ENCODE measurements at places on chromosomes 11 and 22.

- no peak for DNase-seq
Measured at GRCh38 chr11:28529046-28529445, 420.9 kb downstream of the METTL15 start.

DNA sequence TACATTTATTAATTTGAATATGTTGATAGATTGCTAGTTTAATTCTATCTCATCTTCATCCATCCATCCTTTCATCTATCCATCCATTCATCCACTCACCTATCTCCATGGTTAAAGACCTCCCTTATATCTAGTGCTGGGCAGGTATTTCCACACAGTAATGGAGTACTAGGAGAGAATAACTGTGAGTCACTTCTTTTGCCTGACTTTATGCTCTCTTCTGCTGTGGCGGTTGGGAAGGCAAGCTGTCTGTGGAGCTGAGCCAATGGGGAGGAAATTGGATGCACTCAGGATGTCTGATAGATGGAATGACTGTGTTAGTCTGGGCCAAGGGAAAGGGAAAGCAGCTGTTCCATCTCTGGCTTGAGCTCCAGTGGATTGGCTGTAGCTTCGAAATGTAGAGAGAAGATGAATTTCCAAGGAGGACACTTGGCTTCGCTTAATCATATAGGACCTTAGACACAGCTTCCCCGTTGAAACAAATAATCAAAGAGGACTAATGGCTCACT, 60.3 kb downstream of the NELL1 start:
- no peak for DNase-seq

DNA sequence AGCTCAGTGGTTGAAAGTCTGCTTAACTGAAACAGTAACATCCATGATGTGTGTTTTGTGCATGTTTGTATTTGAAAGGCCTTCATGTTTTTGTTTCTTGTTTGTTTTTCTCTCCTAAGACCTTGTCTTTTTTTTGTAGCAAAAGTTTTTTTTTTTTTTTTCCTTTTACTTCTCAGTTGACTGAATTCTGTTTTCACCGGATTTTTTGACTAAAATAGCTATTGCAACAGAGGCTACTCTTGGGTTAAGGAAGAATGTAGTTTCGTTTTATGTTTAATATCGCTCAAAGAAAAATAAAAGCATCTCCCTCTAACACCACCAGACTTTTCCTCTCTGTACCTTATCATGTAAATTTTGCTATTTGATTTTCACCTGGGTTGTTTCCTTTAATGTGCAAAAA, 15.1 kb downstream of the APOL6 start:
- no peak for DNase-seq

- DNase-seq: no peak
Measured at GRCh38 chr22:30806391-30806861, 111.8 kb downstream of the OSBP2 start.

GRCh38 chr22:35352214-35353111, 28.4 kb upstream of the HMOX1 start:
- no peak for DNase-seq

DNA sequence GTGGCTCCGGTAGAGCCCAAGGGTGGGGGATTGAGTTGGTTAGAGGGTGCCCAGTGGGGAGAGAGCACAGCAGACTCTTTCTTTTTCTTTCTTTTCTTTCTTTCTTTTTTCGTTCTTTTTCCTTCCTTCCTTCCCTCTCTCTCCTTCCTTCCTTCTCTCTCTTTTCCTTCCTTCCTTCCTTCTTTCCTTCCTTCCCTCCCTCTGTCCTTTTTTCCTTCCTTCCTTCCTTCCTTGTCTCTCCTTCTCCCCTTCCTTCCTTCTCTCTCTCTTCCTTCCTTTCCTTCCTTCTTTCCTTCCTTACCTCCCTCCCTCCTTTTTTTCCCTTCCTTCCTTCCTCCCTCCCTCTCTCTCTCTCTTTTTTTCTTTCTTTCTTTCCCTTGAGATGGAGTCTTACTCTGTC, 4.8 kb upstream of the ALX4 start:
- DNase-seq: no peak

GRCh38 chr11:27912916-27913315, 195.0 kb downstream of the KIF18A start:
- no peak for DNase-seq

GRCh38 chr22:45977551-45978274, 751 bp upstream of the WNT7B start:
- DNase-seq: no peak

- DNase-seq: no peak
Measured at GRCh38 chr22:31488346-31488883, 1.2 kb downstream of the EIF4ENIF1 start.

- no peak for DNase-seq
Measured at GRCh38 chr11:26048271-26048670, 283.7 kb upstream of the ANO3 start.

GRCh38 chr11:14125529-14125928, 163.0 kb downstream of the SPON1 start:
- no peak for DNase-seq

- DNase-seq: no peak
Measured at GRCh38 chr11:73859671-73860070, 17.0 kb downstream of the COA4 start.

- no peak for DNase-seq
Measured at GRCh38 chr22:32217465-32217864, 12.6 kb upstream of the RFPL2 start.

All from NCI-H748 treated with DMSO at 0.1 percent for 48 hours (cell line).